Umbilical cord (tissue), 2 donors: ENCODE measurements at places on chromosomes 1 and 21. TPM values are rescaled to one million over a fixed set of nuclear protein-coding genes. Genes with fewer than 3 reads are reported as not detected.

Gene CHTOP
- 30.6 TPM for total RNA-seq

Gene NEGR1
- 49.1 TPM for total RNA-seq

DNA sequence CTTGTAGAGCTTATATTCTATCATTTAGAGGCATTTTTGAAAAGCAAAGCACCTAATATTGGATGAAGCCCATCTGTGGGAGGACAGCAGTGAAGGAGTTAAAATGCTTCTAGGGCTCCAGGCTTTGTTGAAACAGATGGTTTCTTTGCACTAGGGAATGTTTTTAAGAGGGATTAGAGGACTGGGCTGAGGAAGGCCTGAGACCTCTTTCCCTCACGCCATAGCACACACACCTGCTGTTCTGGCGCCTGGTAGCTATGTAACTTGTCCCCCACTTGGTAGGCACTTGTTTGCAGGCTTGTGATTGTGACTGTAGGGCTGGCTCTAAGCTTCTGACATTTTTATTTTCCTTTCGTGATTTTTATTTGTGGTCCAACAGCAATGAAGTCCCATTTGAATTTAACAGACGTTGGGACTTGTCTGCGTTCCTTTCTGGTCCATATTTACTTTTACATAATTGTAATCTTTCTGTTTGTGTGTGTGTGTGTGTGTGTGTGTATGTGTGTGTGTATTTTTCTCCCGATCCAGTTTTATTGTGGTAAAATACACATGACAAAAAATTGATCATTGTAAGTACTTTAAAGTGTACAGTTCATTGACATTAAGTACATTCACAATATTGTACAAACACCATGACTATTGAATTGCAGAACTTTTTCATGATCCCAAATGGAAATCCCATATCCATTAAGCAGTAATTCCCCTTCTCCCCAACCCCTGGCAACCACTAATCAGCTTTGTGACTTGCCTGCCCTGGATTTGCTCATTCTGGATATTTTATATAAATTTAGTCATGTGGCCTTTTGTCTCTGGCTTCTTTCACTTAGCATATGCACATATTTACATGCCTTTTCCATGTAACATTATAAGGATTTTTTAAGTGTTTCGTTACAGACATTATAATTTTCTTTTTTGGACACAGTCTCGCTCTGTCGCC is 33.5 kb upstream of the MACF1 start:
- DNase-seq: no peak

DNA sequence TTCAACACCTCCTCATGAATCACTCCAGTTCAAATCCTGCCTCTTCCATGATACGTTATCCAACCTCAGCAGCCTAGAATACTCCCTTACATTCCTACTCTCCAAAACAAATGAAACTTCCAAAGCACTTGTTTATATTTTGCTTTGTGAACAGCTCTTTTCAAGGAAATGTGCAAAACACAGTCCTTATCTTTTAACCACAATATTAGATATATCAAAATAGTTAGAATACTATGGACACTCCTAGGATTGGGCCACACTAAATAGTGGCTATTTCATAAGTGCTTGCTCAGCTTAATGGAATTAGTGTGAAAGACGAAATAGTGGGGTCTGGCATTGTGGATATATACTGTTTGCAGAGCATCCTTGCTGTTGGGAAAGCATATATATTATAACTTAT is 173.5 kb downstream of the ZC3H11B start:
- DNase-seq: peak; percentile 34

- no peak for DNase-seq
These were observed 279.5 kb downstream of the ZNF326 start for GRCh38 chr1:90274376-90274775.

DNA sequence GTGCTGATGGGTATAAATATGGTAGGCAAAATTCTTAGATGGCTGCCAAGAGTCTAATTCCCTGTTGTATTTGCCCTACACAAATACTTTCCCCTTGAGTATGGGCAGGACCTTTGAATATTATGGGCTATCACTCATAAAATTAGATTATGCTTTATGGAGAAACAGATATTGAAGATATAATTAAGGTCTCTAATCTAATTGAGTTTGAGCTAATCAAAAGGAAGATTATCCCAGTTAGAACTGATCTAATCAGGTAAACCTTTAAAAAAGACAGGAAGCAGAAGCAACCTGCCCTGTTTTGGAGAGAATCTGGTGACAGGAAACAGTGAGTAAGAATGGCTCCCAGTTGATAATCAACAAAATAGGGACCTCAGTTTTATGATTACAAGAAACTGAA is 609.0 kb upstream of the PRMT6 start:
- no peak for DNase-seq

GRCh38 chr1:162649583-162649982 is 17.3 kb downstream of the DDR2 start:
- peak; percentile 48 for DNase-seq

- DNase-seq: no peak
These were observed 57.8 kb upstream of the TARBP1 start for GRCh38 chr1:234536741-234537140.

DNA sequence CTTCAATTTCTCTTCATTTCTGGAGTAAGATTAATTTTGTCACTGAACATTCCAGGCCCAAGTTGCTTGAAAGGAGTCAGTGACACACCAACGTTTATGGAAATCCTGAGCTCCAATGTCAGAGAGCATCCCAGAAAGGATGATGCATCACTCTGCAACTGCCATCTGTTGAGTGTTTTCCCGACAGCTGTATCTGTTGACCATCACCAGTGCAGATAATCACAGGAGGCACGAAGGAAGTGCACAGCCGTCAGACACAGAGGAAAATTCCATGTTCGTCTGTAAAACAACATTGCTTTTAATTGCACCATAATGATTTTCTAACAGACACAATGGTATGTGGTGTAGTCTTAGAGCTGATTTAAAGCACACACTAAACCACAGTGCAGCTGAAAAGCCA is 376.7 kb upstream of the ADGRL2 start:
- DNase-seq: peak; percentile 83

DNA sequence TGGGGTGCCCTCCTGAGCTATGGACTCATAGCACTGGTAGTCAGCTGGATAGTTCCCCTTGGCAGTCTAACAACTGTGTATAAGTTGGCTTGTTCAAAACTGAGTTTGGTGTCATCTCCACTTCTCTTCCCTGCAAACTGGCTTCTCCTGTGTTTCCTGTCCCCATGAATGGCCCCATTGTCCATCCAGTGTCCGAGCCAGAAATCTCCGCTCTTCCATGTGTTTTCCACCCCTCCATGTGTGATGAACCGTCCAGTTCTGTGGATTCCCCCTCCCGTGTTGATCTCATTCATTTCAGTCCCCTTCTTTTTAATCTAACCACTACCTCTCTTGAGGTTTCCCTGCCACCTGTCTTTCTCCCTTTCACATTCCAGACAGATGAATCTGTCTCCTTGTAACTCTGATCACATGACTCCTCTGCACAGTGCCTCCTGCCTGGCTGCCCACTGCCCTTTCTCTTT is 195.7 kb downstream of the ROR1 start:
- no peak for DNase-seq

DNA sequence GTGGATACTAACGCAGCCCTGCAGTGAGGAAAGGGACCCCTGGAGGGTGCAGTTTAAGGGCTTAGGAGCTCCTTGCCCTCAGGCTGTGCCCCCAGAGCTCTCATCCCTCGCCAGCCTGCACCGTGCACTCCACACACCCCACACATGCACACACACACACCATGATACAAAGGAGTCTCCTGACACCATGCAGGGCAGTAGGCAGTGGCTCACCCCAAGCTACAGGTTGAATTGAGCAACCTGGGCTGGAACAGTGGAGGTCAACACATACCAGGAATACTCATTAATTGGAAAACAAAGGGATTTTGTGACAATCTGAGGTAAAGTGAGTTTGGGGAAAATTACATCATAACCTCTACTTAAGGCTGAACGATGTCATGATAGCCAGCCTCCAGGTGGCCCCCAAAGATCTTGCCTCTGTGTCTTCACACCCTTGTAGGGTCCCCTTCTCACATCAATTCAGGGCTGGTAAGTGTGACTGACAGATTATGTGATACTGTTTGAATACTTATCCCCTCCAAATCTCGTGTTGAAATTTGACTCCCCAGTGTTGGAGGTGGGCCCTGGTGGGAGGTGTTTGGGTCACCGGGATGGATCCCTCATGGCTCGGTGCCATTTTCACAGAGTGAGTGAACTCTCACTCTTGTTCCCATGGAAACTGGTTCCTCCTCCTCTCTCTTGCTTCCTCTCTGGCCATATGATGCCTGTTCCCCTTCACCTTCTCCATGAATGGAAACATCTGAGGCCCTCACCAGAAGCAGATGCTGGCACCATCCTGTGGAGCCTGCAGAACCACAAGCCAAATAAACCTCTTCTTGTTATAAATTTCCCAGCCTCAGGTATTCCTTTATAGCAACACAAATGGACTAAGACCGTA is 111.0 kb upstream of the RAB4A start:
- DNase-seq: no peak
